Stimulated activated CD8-positive, alpha-beta memory T cell treated with anti-CD3 and anti-CD28 coated beads, Interleukin-7, amount 100 ng/mL, for 24 hours (primary cell): ENCODE measurements at places on chromosomes 13 and 19.

DNA sequence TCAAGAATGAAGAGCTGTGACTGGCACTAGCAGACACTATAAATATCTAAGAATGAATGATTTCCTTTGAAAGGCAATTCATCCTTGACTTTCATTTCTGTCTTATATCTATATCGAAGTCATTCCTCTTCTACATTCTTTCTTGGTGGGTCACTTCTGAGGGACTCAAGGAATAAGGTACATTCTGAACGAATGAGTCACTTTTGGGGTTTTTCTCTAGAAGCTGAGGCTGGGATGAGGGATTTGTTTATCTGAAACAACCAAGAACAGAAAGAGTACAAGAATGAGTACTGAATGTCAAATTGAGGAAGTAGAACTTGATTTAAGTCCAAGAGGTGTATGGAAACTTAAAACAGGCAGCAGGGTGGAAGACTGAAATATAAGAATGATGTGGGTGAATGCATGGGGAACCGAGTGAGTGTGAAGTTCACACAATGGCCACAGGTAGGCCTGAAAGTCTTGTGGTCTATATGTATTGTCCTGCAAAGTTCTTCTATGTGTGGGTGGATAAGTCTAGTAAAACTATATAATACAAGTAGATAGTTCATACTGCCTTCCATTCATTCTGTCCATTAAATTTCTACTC is 343.9 kb downstream of the OXGR1 start:
- DNase-seq = no peak

DNA sequence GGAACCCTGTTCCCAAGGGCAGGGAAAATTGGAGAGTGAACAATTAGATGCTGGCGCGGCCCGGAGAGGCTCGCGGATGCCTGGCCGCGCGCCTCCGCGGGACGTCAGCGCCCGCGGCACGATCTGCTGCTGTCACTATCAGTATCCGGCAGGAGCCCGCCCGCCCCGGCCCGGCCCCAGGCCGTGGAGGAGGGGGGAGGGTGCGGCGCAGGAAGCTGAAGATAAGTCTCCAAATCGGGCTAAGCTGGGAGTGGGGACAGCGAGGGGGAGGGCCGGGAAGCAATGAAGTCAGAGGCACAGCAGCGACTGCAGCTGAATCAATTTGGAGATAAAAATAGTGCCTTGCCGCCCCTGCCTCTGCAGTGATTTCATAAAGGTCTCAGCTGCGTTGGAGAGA is 441.5 kb upstream of the KLF12 start:
- peak; percentile 20 for DNase-seq

GRCh38 chr19:41707871-41708371 is 505 bp upstream of the CEACAM5 start:
- DNase-seq = no peak

DNA sequence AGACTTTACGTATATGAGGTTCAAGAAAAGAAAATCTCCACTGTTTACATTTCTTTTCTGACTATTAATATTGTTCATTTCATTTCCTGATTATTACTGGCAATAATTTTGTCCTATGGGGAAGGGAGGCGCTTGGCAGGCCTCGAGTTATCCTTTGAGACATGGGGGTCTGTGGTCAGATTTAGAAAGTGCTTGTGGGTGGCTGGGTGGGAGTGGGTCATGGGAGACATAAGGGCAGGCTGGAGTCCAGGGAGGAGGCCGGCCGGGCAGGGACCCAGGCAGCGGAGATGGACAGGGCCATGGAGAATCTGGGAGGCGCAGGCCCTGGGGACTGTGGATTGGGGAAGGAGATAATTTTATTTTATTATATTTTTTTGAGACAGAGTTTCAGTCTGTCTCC is 40.1 kb downstream of the LTBP4 start:
- DNase-seq = no peak

- no peak for DNase-seq
Measured at GRCh38 chr13:99929866-99930265, 41.7 kb downstream of the ZIC5 start.

- no peak for DNase-seq
Measured at GRCh38 chr13:84980571-84980970, 818.6 kb downstream of the SLITRK6 start.

GRCh38 chr19:33988601-33989000 is 183.7 kb upstream of the LSM14A start:
- DNase-seq = no peak
